ENCODE measurements at places on chromosomes 5 and 9. TPM values are rescaled to one million over a fixed set of nuclear protein-coding genes. Genes with fewer than 3 reads are reported as not detected.
A peak's percentile ranks its signal among the peaks of the same experiment; 100 is the strongest.

The PCDHB16 gene
- total RNA-seq, result 6.9 TPM

The RLN1 gene
- total RNA-seq, result 0.41 TPM

The CMBL gene
- total RNA-seq, result 12.1 TPM

The RNF180 gene
- 4.0 TPM for total RNA-seq

The EGR1 gene
- 283 TPM for total RNA-seq

The GDF9 gene
- total RNA-seq, result 1.5 TPM

The IER5L gene
- total RNA-seq, result 22.3 TPM

The UNC5A gene
- 1.4 TPM for total RNA-seq

The SLC6A3 gene
- 0.19 TPM for total RNA-seq

The AQP3 gene
- total RNA-seq, result 33.1 TPM

The NIPAL4 gene
- total RNA-seq, result 0.46 TPM

The NMUR2 gene
- total RNA-seq, result 0.80 TPM

- no peak for DNase-seq
- H3K4me3 ChIP-seq, result no peak overlapping the region
- no peaks in the 10 kb centered on the region for H3K36me3 ChIP-seq
Observed at GRCh38 chr9:126228111-126228780, 98.4 kb upstream of the MVB12B start.

DNA sequence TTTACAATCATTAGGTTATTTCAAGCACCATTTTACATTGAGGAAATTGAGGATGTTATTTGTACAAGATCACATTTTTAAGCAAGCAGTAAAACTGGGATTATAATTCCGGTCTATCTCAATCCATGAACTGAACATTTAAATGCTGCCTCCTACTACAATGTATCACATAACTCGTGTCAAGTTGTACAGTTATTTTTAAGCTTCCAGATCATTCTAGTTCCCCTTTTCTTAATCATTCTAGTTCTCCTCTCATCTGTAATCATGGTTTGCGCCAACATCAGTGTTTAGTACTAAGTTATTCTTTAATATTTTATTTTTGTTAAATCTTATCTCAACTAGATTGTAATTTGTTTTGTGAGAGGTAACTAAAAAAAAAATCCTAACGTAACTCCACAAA lies 2.4 kb upstream of the UHRF2 start:
- H3K27ac ChIP-seq, result no peak overlapping the region
- peaks cover 10% of the 10 kb centered on the region for H3K4me1 ChIP-seq
- peaks cover 11% of the 10 kb centered on the region for H3K27me3 ChIP-seq
- DNase-seq, result no peak

DNA sequence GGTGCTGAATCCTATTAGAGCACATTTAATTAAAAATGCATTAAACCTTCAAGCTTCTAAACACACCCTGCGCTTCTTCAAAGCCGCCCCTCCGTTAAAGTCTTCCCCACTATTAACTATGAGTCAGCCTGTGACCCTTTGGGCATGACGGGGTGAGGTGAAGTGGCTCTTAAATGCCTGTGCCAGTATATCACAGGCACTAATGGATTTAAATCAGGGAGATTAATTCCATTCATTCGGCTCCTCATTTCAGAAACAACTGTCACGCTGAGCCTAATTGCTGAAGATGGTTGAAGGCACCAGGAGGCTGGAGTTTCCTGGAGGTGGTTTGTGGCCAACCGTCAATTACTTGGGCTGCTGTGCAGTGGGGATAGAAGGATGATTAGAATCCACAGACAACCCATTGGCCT lies 192.6 kb upstream of the MSX2 start:
- peak overlapping the region; percentile 21 for H3K4me3 ChIP-seq
- H3K27ac ChIP-seq, result peak overlapping the region; percentile 88

- no peak overlapping the region for H3K27ac ChIP-seq
- peaks cover 9% of the 10 kb centered on the region for H3K4me1 ChIP-seq
- no peak for DNase-seq
- H3K4me3 ChIP-seq, result no peak overlapping the region
- H3K36me3 ChIP-seq, result peaks cover 55% of the 10 kb centered on the region
- no peaks in the 10 kb centered on the region for H3K27me3 ChIP-seq
Observed at GRCh38 chr9:137722481-137722880, 103.7 kb downstream of the EHMT1 start.

DNA sequence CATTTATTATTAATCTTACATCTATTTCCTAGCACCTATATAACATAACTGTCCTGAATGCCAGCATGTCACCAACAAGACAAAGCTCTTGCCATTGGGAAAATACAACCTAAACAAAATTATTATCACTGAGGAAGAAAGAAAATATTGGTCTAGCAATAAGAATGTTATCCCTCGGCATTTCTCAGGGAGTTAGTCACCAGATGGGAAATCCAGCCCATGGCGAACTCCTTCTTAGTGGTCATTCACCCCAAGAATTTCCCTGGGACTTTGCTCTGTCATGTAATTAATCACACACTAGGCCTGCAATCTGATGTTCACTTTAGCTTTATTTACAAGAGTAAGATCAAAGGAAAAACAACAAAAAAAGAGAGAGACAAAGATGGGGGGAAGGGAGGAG lies 56.1 kb upstream of the TAS2R1 start:
- DNase-seq, result no peak
- H3K4me1 ChIP-seq, result peaks cover 5% of the 10 kb centered on the region
- H3K4me3 ChIP-seq, result no peak overlapping the region
- no peaks in the 10 kb centered on the region for H3K36me3 ChIP-seq
- no peak overlapping the region for H3K27ac ChIP-seq

DNA sequence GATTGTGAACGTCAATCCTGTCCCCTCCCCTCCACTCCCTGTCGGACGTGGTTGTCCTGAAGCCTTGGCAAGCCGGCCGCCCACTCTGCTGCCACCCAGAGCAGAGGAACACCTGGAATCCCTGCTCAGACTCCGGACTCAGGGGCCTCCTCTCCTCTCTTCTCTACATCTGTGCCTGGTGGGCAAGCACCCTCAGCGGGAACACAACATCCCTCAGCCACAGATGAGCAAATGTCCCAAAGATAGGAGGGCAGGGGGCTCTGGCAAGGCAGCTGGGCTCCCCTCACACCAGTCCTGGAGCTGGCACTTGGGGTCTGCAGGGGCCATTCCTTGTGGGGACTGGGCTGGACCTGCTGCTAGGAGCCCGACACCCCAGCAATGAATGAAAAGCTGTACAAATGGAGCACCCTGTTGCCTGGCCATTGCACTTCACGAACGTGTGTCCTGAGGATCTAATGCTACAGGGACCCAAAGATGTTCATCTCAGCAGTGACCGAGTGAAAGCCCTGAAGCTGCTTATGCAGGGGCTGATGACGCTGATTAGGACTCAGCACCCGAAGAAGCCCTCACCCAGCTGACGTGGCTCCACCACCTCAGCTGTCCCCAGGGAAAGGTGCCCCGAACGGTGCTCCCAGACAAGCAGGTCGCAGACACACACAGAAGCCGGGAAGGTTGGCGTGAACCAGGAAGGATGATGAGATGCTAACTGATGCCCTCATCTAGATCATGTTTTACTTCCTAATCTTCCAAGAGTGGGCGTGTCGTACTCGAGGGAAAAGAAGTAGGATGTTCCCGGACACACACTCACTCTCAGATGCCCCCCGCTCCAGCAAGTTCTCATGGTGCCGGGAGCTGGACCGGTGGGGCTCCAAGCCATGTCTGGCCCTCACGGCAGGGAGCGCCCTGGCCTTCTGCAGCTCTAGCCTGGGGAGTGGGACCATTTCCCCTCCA lies 177.0 kb upstream of the PPP1R26 start:
- peak; percentile 59 for DNase-seq
- H3K4me1 ChIP-seq, result no peaks in the 10 kb centered on the region
- no peak overlapping the region for H3K4me3 ChIP-seq

DNA sequence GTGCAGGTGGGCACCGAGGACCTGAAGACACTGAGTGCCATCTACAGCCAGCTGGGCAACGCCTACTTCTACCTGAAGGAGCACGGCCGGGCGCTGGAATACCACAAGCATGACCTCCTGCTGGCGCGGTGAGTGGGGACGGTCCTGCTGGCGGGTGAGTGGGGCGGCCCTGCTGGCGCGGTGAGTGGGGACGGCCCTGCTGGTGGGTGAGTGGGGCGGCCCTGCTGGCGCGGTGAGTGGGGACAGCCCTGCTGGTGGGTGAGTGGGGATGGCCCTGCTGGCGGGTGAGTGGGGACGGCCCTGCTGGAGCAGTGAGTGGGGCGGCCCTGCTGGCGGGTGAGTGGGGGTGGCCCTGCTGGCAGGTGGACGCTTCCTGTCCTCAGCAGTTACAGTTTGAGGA lies 7.2 kb downstream of the GPSM1 start:
- H3K27ac ChIP-seq, result no peak overlapping the region
- no peak for DNase-seq
- H3K4me1 ChIP-seq, result peaks cover 5% of the 10 kb centered on the region
- H3K36me3 ChIP-seq, result peaks cover 4% of the 10 kb centered on the region
- no peaks in the 10 kb centered on the region for H3K27me3 ChIP-seq

GRCh38 chr9:112034216-112034611 lies 137.6 kb downstream of the UGCG start:
- no peak overlapping the region for H3K27ac ChIP-seq
- no peak for DNase-seq
- peaks cover 26% of the 10 kb centered on the region for H3K36me3 ChIP-seq
- H3K27me3 ChIP-seq, result no peaks in the 10 kb centered on the region
- H3K4me1 ChIP-seq, result peaks cover 12% of the 10 kb centered on the region

DNA sequence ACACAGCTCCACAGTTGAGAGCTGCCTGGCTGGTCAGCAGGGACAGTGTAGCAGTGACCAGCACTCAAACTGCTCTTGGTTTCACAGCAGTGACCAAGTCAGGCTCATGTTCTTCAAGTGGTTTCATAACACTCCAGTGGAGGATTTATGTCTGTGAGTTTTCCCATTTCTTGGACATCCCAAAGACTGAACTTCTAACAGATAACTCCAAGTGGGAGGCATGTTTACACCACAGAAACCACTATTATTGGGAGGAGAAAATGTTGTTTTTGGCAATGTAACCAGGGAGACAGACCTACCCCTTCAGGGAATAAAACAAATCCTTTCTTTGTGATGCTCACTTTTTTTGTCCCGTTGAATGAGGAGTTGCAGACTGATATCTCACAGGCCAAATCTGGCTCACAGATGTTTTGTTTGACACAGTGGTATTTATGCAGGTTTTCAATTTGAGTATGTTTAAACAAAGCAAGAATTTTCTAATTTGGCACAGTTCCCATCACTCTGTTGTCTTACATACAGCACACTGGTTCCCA lies 141.5 kb downstream of the RMI1 start:
- no peaks in the 10 kb centered on the region for H3K36me3 ChIP-seq
- H3K4me1 ChIP-seq, result peaks cover 23% of the 10 kb centered on the region
- no peak overlapping the region for H3K27ac ChIP-seq
- no peak overlapping the region for H3K4me3 ChIP-seq
- no peak for DNase-seq
- H3K27me3 ChIP-seq, result peaks cover 2% of the 10 kb centered on the region

DNA sequence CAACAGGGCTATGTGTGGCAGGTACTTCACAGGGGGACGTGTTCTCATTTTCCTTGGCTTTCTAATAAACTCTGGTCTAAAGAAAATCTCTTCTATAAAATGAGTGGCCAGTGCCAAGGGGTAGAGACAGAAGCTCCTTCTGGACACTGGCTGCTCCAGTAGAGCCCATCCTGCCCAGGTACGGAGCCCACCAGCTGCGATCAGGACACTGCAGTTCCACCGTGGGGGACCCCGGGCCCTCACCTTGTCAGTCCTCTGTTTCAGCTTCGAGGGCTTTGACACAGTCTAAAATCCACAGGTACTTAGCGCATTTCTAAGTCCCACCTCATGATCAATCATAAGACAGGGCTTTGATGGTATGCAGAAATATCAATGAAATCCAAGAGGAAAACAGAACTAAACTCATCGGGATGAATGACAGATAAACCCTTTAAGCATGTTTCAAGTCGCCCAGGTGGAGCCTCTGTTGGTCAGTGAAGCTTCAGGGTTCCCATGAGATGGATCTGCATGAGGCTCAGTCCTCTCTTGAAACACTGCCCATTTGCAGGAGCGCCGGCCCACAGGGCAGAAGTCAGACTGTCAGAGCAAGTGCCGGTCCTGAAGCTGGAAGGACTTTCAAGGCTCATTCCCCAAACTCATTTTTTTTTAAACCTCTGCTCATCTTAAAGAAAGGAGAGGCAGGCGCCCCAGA lies 20.3 kb upstream of the TERT start:
- H3K27ac ChIP-seq, result no peak overlapping the region
- no peaks in the 10 kb centered on the region for H3K36me3 ChIP-seq
- peaks cover 10% of the 10 kb centered on the region for H3K4me1 ChIP-seq
- no peak overlapping the region for H3K4me3 ChIP-seq
- peaks cover 3% of the 10 kb centered on the region for H3K27me3 ChIP-seq

- peaks cover 6% of the 10 kb centered on the region for H3K4me1 ChIP-seq
- peaks cover 1% of the 10 kb centered on the region for H3K36me3 ChIP-seq
- H3K27me3 ChIP-seq, result peaks cover 15% of the 10 kb centered on the region
- DNase-seq, result no peak
- peak overlapping the region; percentile 82 for H3K4me3 ChIP-seq
- H3K27ac ChIP-seq, result peak overlapping the region; percentile 55
Observed at GRCh38 chr9:133164191-133164590, 477 bp upstream of the GBGT1 start.

DNA sequence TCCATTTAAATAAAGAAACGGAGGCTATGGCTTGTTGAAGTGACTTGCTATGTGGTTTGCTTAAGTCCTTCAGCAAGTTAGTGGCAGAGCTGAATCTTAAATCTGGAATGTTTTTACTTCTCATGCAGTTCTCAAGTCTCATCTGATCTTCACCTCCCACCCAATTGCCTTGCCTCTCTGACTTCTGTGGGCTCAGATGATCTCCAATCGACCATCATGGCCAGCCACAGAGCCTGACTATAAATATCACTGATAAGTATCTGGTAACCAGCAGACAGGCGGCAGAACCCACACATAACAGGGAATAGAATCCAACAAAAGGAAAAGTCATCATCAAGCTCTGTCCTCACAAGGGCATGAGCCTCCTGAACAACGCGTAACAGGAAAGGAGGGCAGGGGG lies 149.9 kb downstream of the FAM114A2 start:
- H3K4me3 ChIP-seq, result no peak overlapping the region
- no peak for DNase-seq
- H3K4me1 ChIP-seq, result no peaks in the 10 kb centered on the region
- peaks cover 3% of the 10 kb centered on the region for H3K27me3 ChIP-seq
- no peak overlapping the region for H3K27ac ChIP-seq

GRCh38 chr9:91305596-91306295 lies 56.0 kb downstream of the AUH start:
- no peak overlapping the region for H3K4me3 ChIP-seq
- H3K27ac ChIP-seq, result no peak overlapping the region
- H3K27me3 ChIP-seq, result no peaks in the 10 kb centered on the region
- peaks cover 36% of the 10 kb centered on the region for H3K36me3 ChIP-seq
- DNase-seq, result no peak

- H3K4me3 ChIP-seq, result no peak overlapping the region
- H3K27me3 ChIP-seq, result peaks cover 4% of the 10 kb centered on the region
- H3K27ac ChIP-seq, result no peak overlapping the region
- no peak for DNase-seq
- H3K4me1 ChIP-seq, result no peaks in the 10 kb centered on the region
Observed at GRCh38 chr5:172523146-172523745, 68.9 kb upstream of the SH3PXD2B start.

DNA sequence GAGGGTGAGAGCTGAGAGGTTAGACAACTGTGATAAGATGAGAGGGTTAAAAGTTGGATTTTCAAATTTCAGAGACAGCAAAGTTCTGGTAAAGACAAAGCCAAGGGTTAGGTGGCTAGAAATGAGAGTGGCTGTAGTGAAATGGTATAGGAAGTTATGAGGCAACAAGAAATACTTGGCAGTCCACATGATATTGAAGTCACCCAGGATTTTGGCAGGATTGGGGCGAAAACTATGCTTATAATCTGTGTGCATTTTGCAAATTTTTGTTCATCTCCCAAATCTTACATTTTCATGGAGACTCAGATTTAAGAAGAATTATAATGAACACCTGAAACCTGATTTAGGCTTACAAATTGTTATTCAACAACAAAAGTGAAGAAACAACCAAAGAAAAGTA lies 35.6 kb downstream of the C9 start:
- no peak for DNase-seq
- no peak overlapping the region for H3K27ac ChIP-seq
- no peaks in the 10 kb centered on the region for H3K4me1 ChIP-seq
- H3K27me3 ChIP-seq, result no peaks in the 10 kb centered on the region
- no peak overlapping the region for H3K4me3 ChIP-seq
- no peaks in the 10 kb centered on the region for H3K36me3 ChIP-seq

All from type B pancreatic cell (in vitro differentiated cells).